Stimulated activated CD4-positive, alpha-beta T cell treated with anti-CD3 and anti-CD28 coated beads, Interleukin-15, amount 100 ng/mL, for 1 hour (primary cell): ENCODE measurements at places on chromosomes 3 and 15.

GRCh38 chr3:188051801-188052168 lies 102.2 kb upstream of the LPP start:
- no peak for DNase-seq

DNA sequence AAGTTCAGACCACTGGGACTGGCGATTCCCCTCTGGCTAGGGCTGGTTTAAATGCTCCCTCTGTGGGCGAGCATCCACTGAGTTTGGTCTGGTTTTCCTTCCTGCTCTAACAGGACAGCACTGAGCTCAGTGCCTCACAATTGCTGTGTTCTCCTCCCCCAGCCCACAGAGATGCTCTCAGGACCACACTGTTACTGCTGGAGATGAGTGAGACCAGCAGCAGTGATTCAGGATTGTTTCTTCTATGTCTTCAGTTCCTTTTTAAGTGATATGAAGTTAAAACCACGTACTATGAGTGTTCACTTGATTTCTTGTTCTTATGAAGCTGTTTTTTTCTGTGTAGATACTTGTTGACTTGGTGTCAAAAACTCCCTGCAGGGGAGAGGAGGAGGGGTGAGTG lies 180.4 kb upstream of the COL8A1 start:
- no peak for DNase-seq

DNA sequence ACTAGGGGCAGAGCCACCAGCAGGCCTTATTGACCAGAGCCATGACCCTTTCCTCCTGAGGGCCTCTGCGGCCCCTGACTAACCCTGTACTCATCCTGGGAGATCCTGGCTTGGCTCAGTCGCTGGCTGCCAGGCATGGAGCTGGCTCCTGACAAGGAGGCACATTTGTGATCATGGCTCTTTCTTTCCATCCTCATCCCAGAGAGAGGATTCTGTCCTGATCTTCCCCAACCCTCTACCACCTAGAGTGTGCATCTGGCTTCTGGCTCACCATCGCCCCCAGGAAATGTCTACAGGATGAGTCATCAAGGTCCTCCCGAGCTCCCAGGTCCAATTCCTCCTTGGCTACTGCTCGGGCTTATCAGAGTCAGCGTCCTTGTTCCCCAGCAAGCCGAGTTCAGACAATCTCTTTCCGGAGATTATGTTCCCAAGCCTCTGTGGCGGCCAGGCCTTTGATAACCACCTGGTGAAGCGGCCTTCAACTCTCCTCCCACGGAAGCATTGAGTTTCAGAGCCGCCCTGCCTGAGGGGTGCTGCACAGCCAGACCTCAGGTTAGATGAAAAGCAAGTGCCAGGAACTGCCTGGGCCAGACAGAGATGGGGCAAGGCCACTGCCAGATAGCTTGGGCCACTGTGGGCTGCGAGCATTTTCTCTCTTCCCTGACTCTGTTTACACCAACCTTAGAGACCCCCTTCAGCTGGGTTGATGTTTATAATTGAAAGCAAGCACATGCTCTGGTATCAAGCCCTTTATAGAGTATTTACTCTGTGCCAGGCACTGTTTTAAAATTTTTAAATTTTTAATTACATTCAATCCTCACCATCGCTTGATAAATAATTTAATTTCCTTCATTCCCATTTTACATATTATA lies 44.3 kb upstream of the MRPS22 start:
- no peak for DNase-seq

GRCh38 chr15:39914977-39915376 lies 5.1 kb downstream of the GPR176 start:
- no peak for DNase-seq

DNA sequence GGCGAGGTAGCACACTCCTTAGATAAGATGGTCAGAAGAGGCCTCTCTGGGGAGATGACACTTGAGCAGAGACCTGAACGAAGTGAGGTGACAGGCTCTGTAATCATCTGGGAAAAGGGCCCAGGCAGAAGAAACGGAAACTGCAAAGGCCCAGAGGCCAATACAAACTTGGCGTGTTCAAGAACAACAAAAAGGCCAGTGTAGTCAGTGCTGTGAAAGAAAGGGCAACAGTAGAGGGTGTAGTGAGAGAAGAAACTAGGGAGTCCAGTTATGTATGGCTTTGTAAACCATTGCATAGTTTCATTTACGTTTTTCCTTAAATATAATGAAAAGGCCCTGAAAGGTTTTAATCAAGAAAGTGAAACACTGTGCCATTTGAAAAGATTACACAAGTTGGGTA lies 31.8 kb downstream of the PLD1 start:
- DNase-seq = no peak

GRCh38 chr3:150875548-150875947 lies 29.7 kb downstream of the MINDY4B start:
- DNase-seq = no peak

DNA sequence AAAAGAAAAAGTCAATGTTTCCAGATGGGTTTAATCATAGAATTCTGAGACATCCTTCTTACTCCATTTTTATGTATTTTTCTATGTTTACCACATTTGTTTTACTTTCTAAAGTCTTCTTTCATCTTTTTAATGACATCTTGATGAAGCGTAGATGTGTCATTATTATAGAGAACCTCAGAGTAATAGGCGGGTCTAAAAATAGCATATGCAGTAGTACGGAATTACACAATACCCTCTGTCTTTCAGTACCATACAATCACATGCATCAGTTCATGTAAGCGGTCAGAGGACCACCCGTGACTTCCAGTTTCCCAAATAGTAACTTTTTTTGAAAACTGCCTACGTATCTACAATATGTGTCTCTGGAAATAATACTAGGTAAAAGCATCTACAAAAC lies 224.0 kb downstream of the PLOD2 start:
- DNase-seq = no peak
